Pons (tissue), 1 donor: ENCODE measurements at places on chromosomes 11 and 22.
A peak's percentile ranks its signal among the peaks of the same experiment; 100 is the strongest.

- DNase-seq = no peak
These were observed at the start of gene CATSPERZ for GRCh38 chr11:64299847-64300648. Gene CATSPERZ, plus strand, starts transcription at chr11:64300358. Its CDS starts 53 bp downstream, at chr11:64300411.

DNA sequence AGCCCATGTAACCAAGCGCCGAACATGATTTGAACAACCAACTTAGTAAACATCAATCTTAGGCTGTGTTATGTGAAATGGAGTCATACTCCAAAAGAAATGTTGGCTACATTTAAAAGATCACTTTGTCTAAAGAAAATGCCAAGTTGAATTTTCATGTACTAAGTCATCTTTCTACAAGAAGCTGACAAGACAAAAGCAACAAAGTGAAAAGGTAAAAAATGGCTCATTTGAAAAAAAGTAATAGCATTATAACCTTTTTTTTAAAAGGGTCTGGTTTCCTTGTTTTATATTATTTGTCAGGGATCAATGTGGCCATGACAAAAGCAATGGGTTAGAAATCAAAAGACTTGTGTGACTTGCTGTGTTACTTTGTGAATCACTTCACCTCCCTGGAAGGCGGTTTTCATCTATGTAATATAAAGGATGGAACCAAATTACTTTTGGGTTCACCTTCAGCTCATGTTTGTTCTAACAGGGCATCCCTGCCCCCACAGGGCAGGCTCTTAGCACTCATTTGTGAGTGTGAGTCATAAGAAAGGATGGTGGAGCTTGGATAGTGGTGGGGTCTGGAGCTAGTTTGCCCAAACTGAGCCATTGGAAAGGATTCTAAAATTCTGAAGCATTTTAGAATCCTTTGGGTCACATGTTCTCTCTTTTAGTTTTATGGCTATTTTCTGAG, 131.9 kb upstream of the MTMR2 start:
- no peak for DNase-seq

DNA sequence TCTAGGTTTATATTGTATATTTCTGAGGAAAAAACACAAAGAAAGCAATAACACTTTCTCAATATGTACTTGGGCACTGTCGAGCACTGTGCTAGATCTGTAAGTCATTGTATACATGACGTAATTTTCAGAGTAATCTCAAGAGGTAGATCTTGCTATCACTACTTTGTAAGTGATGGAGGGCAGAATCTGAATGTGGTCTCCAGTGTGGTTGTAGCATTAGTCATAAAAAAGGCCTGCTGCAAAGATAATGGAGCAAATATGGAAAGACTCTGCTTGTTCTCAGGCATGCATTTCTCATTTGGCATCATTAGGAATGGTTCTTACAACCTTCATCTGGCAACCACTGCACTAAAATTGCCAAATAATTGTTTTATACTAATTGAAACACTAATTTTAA, 419.8 kb upstream of the CCDC179 start:
- DNase-seq = no peak

- no peak for DNase-seq
These were observed 172.9 kb upstream of the DDI1 start for GRCh38 chr11:103863497-103863896.

GRCh38 chr22:19509923-19510322, 14.3 kb downstream of the CLDN5 start:
- no peak for DNase-seq

DNA sequence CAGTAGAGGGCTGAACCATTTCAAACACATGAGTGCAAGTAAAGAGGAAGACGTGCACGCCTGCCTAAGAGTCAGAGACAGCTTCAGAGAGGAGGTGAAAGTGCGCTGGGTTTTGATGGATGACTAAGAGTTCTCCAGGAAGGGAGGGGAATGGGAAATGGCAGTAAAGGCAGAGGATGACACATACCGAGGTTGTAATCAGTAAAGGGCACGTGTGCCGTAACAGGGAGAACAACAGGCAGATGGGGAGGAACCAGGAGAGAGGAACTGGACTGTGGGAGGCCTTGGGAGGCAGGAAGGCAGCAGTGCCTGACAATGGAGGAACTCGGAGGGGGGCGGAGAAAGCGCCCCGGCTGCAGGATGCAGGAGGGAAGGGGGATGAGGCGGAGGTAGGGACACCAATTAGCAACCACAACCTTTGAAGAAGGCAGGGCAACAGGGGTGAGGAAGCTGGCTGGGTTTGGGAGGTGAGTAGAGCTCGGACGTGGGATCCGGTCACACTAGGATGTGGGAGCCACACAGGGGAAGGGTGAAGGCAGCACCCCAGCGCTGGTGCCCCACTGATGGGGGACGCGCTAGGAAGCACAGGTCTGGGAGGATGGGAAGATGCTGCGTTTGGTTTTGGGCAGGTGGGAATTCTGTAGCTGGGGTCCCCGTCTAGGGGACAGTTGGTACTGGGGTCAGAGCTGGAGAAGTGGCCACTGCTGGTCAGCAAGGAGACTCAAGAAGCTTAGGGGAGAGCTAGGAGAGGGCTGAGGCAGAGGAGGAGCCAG, 67.4 kb downstream of the SCUBE1 start:
- DNase-seq = no peak

DNA sequence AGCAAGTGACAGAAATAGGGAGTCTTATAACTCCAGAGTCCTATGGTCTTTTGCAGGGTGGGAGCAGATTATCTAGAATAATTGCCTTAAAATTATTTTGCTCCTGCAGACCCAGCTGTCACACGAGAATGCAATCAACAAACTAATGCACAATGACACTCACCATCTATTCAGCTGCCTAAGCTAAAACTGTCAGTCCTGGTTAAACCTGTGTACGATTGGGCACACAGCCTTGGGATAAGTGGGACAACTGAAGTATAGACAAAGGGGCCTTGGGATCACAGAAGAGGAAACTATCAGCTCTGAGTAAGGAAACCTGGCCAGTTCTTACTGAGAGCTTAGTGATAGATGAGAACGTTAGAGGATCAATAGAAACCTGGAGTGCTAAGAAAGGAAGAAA, 595.9 kb upstream of the KIRREL3 start:
- no peak for DNase-seq

GRCh38 chr22:33582822-33583400, 337.4 kb downstream of the LARGE1 start:
- no peak for DNase-seq

- no peak for DNase-seq
These were observed 55.8 kb downstream of the CD6 start for GRCh38 chr11:61027141-61027840.

GRCh38 chr22:35893698-35894097, 134.9 kb downstream of the RBFOX2 start:
- no peak for DNase-seq

DNA sequence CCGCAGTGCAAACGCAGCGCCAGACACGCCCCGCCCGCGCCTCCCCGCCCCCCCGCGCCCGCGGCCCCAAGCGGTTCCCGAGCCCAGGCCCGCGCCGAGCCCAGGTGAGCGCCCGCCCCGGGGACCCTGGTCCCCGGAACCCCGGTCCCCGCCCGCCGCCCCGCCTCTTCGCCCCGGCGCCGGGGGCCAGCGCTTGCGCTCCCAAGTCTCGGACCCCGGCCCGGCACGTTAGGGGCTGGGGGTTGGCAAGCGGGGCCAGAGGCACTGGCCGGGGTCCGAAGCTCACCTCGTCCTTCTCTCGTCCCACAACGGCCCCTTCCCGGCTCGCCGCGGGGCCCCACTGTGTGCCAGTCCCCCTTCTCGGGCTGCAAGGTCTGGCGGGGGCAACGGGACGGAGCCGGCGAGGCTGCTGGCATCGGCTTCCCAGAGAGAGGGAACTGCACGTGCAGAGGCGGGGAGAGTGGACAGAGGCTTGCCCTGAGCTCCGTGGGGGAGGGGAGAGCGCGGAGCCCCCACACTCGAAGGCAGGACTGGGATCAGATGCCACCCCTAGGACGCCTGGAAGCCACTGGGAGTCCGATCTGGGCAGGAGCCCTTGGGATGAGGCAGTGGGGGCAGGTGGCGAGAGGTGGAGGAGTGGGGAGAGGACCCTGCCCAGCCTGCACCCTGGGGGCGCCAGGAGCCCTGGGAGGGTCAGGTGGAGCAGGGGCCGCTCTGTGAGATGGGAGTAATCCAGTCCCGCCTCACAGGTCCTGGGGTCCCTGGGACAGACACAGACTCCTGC, 1.8 kb upstream of the AIFM3 start:
- no peak for DNase-seq

DNA sequence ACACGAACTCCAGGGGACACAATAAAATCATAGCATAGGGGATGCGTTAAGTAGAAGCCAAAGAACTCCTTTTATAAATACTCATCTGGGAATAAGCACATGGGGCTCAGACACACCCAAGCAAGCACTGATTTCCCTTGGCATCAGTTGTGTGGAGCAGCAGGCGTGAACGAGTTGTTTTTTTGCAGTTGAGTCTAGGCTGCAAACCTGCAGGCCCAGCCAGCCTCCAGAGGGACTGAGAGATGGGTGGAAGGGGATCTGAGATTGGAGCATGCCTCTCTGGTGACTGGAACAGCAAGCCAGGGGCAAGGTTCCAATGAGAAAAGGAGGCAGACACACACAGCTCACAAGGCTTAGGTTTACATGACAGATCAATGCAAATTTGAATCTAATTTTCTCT, 27.4 kb upstream of the SEZ6L start:
- no peak for DNase-seq

DNA sequence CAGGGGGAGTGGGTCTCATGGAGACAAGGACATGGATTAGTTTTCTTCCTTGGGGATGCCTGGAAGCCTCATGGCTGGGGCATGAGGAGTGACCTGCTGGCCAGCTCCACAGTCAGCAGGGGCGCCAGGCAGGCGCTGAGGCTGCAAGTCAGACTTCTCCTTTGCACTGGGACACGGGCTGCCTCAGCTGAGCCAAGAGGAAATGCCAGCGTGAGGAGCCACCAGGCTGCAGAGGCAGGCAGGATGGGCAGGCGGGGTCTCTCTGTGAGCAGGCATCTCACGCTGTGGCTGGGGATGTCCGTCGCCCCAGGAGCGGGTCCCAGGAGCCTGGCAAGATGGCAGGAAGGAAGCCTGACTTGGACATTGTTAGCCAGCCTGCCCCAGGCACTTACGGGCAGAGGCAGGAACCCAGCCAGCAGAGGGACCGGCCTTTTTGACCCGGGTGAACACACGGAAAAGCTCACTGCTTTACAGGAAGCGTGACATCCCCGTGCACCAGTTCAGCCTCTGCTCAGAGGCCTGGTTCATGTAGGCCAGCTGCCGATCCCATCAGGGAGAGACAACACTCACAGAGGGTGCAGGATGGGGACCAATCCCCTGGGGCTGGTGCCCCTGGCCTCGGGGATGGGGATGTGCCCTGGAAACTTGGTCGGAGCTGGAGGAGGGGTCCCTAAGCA, 10.2 kb downstream of the GNB1L start:
- peak; percentile 38 for DNase-seq

GRCh38 chr11:44505581-44506054, 59.8 kb upstream of the CD82 start:
- DNase-seq = no peak

- DNase-seq = no peak
These were observed 137.1 kb upstream of the CTSC start for GRCh38 chr11:88474655-88475054.

DNA sequence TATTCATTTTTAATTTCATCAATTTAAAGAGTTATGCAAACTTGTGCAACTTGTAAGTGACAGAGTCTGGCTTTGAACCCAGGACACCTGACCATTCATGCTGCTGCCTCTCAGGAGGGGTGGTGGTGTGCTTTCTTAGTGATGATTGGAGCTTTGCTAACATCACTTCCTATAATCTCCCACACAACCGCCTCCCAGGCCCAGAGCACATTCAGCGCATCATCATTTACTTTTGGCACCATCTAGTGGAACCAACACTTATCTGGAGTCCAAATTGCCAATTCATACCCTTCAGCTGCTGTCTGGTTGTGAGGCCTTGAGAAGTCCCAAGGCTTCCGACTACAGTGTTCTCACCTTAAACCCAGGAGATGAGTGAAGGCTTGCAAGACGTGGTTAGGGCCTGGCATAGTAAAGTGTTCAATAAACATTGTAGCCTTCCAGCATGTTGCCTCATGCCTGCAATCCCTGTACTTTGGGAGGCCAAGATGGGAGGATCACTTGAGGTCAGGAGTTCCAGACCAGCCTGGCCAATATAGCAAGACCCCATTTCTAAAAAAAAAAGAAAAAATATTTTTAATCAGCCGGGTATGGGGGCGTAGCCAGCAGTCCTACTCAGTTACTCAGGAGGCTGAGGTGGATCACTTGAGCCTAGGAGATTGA, 1.1 kb upstream of the TTLL1 start:
- peak; percentile 83 for DNase-seq

- no peak for DNase-seq
These were observed 96.9 kb downstream of the PTPRJ start for GRCh38 chr11:48077251-48077650.

DNA sequence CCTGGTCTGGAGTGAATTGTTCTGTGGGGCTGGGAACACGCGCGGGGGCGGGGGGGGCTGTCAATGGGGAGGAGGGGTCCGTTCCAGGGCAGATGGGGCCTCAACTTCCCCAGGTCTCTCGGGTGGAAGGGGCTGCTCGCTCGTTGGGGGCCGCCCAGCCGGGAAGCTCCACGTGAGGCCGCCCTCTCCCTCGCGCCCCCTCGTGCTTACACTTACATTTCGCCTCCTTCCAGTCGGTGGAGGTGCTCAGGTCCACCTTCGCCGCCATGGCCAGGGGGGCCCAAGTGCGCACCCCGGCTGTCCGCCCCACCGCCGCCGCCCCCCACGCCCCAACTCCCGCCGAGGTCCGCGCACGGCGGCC, 452 bp downstream of the MACROD1 start:
- DNase-seq = no peak

GRCh38 chr22:29629903-29630516, 26.6 kb downstream of the NF2 start:
- no peak for DNase-seq

- no peak for DNase-seq
These were observed 40.5 kb upstream of the TPBGL start for GRCh38 chr11:75200051-75200450.

GRCh38 chr22:48755059-48755949, 1072.4 kb downstream of the BRD1 start:
- DNase-seq = no peak

GRCh38 chr22:40030026-40030757, 35.4 kb downstream of the FAM83F start:
- DNase-seq = no peak

GRCh38 chr11:68379206-68379605, 66.8 kb downstream of the LRP5 start:
- DNase-seq = no peak
